Brain microvascular endothelial cell (primary cell): ENCODE measurements at places on chromosomes 2 and 18.

DNA sequence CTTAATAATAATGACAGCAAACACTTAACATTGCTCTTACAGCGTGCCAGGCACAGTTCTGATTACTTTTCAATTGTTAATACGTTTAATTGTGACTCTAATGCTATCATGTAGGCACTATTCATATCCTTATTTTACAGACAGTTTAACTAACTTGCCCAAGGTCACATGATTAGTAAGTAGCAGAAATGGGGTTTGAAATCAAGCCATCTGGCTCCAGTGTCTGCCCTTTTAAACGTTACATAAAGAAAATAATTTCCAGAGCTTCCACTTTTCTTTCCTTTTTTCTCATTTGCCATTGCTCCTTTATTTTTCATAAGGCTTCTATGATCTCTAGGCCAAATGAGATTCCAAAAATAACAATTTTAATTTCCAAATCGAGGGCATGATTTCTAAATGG lies 50.6 kb upstream of the IKZF2 start:
- DNase-seq, result no peak

DNA sequence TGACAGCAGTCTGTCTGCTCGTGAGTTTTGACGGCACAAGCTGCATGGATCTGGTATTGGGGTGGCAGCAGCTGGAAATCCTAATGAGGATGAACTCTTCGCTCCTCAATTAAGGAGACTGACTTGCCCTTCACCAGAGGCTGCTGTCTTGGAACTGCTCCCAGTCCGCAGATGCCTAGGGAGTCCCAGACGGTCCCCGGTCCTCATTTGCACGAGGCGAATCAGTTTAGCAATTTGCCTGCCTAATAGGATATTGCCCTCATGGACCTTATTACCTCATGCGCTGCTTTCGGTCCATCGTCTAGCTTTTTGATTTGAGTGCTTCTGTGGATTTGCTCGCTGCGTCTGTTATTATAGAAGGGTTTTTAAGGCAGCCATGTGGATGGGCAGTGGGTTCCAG lies 40.6 kb downstream of the ASAP2 start:
- DNase-seq, result no peak

GRCh38 chr18:59514203-59514602 lies 155.1 kb upstream of the LMAN1 start:
- DNase-seq, result peak; percentile 62

DNA sequence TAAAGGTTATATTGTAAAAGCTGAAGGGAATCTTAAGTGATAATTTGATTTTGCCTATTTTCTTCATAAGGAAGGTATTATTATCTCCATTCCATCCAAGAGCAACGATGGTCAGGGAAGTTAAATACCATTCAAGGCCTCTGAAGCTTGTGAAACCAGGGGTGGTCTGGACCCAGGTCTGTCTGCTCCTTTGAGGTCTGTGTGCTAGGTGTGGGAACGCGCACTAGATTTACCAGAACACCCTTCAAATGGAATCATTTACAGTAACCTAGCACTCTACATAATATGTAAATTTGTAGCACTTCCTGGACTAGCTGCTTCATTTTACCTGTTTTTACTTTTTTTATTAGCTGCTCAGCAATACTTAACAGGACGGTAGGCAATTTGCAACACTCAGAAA lies 6.4 kb upstream of the TRIB2 start:
- no peak for DNase-seq

GRCh38 chr2:209460151-209460761 lies 36.4 kb downstream of the MAP2 start:
- DNase-seq, result no peak

GRCh38 chr2:193868833-193869232 lies 1674.1 kb upstream of the TMEFF2 start:
- no peak for DNase-seq

DNA sequence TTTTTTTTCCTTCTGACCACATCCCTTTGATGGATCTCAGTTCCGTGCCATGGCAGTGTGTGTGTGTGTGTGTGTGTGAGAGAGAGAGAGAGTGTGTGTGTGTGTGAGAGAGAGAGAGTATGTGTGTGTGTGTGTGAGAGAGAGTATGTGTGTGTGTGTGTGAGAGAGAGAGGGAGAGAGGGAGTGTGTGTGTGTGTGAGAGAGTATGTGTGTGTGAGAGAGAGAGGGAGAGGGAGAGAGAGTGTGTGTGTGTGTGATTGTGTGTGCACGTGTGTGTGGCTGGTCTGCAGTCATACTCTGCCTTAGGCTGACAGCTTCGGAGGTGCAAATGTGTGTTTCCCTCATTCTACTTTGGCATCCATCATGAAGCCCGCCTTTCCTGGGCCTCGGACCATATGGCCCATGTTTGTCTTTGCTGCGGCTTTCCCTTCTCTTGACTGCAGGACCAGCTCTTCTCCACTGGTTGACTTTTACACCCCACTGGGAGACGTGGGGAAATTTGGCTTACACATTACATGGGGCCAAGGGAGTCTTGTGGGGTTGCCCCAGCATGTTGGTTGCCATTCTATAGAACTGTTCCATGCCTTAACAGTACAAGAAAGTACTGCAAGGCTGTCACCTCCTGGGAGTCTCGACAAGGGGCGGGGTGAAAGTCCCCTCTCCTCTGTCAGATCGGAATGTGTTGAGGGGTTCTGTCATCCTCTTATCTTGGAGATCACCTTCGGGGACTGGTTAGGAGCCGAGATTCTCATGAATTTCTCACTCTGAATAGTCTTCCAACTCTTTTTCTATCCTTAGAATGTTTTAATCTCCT lies 21.6 kb downstream of the TSN start:
- DNase-seq, result no peak

DNA sequence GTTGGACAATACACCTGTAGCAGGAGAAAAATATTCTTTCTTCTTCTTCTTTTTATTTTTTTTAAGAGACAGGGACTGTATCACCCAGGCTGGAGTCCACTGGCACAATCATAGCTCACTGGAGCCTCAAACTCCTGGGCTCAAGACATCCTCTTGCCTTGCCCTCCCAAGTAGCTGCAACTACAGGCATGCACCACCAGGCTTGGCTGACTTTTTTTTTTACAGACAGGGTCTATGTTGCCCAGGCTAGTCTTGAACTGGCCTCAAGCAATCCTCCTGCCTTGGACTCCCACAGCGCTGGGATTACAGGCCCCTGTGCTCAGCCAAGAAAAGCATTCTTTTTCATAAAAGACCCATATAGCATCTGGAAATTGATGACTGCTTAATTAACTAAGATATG lies 17.1 kb upstream of the ARHGAP28 start:
- no peak for DNase-seq

DNA sequence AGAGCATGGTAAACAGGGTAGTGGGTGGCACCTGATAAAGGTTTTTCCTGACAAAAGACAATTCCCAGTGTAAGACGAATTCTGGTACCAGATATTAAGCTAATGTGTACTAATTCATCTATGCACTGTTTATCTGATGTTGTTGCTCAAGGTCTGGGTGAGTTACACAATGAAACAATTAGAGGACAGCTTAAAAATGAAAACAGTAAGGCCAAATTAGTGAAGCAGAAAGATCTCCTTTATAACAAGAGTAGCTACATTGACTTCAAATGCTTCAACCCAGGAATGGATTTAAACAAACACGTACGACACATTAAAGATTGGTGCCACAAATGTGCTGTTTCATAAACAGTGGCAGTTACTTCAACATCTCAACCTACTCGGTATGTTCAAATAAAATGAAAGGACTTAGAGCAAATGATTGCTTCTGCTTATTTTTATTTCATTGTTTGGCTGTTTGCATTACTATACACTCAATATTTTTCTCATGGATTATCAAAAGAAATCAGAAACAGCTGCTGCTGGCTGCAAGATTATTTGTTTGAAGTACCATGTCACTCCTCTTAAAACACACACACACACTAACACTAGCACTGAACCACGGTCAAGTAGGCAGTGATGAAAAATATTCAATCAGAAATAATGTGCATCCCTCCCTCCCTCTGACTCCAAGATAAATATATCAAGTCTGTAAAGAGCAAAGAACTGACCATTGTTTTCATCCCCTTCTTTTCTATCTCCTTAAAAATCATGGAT lies 94.4 kb upstream of the RND3 start:
- DNase-seq, result no peak

DNA sequence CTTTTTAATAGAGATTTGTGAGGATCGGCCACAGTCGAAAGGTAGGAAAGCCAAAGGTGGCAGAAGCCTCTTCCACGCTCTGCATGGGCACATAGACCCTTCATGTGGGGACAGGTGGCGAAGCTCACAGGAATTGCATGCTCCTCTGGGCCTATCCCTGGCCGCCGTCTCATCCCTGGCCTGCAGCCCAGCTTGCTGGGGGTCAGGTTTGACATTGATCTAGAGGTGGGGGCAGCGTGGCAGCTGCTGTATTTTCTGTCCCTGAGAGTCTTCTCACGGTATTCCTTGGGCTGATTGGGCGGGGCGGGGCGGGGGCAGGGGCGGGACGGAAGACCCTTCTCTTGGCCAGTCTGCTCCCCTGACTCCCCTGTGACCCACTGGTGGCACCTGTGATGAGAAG lies 48.9 kb downstream of the STK25 start:
- DNase-seq, result no peak

DNA sequence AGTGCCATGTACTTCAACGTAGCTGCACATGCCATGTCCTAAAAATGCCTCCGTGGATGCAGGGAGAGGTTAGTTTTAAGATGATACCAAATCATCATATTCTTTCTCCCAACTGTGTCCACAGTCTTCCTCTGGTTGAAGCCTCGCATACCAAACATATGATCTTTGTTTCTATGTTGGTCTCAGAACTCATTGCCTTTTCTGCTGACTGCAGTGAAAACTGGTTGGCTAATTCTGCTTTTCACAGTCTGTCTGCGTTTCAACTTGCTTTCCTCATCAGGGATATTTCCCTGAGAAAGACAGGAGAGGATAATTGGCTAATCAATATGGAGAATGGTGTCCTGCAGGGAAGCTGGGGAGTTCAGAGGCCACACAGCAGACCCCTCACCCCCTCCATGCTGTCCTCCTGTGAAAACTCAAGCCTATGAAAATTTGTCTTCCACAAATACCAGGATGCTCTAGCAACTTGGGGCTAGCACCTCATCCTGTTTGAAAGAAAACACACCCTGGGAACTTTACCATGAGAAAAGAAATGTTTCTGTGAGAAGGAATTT lies 192.2 kb upstream of the PXDN start:
- DNase-seq, result peak; percentile 16

DNA sequence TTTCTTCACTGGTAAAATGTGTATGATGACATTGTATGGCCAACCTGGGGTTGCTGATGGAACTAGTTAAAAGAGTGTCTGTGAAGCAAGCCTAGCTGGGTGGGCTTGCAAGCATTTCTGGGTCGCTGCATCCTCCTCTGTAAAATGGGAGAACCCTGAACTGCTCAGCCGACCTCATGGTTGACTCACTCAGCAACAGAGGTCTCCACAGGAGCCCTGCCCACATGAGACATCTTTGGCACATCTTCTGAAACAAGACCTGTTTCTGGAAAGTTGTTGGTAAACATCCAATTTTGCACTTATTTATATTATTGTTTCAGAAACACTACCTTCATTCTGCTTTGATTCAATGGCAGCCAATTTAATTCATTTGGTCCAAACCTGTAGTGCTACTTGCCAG lies 52.6 kb downstream of the BCL11A start:
- DNase-seq, result no peak

DNA sequence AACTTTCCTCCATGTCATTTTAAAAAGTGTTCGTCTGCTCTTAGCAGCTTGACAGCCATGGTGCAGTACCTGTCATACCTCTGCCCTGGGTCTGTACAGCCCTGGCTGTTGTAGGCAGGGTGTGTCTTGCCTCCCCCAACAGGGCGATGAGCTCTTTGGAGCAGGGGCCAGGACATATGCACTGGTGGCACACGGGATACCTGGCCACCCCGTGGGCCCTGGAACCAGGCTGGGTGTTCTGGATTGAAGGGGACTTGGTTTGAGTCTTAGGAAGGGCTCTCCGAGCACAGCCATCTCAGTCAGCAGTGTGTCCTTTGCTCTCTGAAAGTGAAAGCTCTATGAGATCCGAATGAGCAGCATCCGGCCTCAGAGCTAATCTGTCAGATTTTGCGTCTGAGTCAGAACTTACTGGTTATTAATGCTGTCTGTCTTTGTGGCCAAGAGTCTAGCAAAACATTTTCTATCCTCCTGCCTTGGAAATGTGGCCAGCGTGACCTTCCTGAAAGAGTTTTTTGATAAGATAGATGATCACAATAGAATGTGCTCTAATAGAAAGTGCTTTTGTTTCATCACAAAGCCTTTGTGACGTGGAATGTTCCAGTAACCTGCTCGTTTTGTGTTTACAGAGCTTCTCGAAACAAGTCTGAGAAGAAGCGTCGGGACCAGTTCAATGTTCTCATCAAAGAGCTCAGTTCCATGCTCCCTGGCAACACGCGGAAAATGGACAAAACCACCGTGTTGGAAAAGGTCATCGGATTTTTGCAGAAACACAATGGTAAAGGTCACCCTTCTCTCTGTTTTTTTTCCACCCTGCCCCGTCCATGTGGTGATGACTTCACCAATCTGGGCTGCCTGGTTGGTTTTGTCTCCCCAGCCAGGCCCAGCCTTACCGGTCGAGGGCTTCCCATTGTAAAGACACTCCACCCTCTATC lies 77.3 kb upstream of the RPL31 start:
- peak; percentile 85 for DNase-seq

GRCh38 chr2:96374211-96374951 lies 38.8 kb downstream of the NCAPH start:
- DNase-seq, result peak; percentile 32

GRCh38 chr2:105625632-105626031 lies 119.1 kb upstream of the NCK2 start:
- no peak for DNase-seq

DNA sequence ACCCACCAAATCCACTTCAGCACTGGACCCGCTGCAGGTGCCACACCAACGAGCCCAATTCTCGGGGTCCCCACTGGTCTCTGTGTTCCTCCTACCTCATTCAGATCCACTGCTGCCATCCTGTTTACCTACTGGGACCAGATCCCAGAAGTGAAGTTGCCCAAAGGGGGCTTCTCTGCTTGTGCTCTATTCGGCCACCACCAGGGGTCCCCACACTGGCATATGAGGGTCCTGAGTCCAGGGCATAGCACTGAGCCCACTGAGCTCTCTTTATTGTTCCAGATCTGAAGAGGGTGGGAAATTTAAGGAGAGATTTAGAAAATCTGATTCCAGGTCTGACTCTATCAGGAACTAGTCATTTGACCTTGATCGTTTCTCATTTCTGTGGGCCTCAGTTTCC lies 2.4 kb downstream of the GPR45 start:
- no peak for DNase-seq

DNA sequence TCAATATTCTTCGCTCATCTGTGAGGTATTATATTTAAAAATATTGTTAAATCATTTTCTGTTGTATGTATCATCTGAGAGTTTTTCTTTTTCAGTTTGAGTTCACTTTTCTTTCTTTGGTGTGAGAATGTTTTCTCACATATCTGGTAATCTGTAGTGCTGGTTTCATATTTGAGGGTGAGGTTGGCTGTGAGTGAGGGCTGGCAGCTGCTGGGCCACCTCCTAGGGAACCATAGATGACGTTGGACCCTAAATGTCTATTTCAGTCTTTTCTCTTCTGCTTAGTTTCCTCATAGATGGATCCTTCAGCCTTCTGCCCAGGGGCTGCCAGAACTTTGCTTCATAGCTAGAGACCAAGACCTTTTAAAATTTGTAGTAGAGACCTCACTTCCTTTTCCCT lies 33.5 kb downstream of the MGAT5 start:
- no peak for DNase-seq

GRCh38 chr2:238159071-238159539 lies 335 bp downstream of the ERFE start:
- DNase-seq, result no peak

GRCh38 chr2:35864141-35864540 lies 491.4 kb upstream of the CRIM1 start:
- no peak for DNase-seq
